IPS DF 19.7 (cell line): ENCODE measurements at places on chromosomes 1 and 21.

DNA sequence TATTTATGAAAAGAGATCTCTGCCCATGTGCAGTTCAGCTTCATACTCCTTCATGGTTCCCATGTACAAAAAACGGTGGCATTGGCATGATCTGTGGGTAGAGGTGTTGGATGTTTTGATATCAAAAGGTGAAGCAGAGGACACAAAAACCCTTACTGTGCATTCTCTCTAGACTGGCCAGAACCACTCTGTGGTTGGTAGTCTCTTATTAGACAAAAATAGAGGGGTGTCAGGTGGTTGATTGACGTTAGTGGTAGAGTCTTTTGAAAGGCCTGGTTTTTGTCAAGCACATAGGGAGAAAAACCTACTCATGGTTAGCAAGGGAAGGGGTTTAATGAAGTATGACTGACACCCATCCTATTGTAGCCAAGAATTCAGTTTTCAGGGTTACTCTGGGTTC, 400.0 kb upstream of the TMPRSS15 start:
- DNase-seq: no peak

DNA sequence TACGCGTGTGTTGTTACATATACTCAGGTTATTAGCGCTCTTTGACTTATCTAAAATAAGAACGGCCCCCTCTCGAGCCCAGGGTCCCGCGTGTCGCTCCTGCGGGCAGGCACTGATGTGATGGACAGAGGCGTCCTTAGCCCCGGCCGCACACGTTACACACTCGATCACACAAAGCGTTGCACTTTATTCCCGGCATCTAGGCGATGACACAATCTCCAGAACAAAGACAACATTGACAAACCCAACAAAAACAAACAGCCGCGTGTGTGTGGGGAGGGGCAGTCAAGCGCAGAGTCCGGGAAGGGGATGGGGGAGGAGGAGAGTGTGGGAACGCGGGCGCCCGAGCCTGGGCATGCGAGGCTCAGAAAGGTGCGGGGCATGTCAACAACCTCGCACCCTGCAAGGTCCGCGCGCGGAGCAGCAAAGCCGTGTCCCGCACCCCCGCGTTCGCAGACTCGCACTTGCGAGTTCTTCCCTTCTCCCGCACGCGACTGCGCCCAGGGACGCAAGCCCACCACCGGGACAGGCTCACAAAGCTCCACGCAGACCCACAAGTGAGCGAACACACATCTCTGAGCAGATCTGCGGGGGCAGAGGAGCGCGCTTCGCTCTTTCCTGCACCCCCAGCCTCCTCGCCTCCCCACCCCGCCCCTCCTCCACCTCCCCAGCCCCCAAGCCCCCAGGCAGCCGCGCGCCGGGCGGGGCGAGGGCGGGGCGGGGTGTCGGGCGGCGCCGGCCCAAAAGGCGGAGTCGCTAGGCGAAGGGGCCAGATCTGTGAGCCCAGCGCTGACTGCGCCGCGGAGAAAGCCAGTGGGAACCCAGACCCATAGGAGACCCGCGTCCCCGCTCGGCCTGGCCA, at the start of gene EFNA1:
EFNA1 (plus strand) TSS at position 772 of the 862 bp plus-strand sequence. CDS start 102 bp downstream, outside the sequence.
- DNase-seq: no peak

DNA sequence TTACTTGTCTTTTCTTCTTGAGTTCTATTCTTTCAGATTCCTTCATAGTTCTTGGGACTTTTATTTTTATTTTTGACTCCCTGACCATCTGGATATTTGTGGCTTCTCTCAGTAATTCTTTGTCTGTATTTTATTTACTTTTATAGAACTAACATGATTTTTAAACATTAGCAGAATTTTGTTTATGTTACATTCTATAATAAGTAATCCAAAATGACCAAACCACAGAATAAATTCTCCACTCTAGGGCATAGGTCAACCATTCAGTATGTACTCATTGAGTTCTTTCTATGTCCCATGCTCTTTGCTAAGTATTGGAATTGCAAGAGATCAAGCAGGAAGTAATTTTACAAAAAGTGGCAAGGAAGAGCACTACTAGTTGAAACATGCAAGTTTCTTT, 969.0 kb downstream of the TTLL7 start:
- DNase-seq: no peak

DNA sequence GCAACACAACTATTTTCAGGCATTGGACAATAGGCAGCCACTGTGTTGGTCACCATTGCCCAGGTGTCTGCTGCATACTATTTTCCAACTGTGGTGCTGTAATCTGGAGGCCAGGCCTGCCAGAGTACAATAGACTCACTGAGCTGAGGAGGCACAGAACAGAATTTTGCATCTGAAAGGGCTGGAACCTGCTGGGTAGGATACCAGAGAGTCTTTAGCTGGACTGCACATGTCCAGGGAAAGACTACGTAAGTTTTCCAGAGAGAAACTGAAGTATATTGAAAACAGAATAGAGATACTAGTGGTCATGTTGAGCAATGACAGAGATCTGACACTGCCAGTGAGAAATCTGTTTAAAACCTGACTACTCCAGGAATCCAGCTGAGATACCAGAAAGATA, 200.8 kb downstream of the RASAL2 start:
- no peak for DNase-seq

DNA sequence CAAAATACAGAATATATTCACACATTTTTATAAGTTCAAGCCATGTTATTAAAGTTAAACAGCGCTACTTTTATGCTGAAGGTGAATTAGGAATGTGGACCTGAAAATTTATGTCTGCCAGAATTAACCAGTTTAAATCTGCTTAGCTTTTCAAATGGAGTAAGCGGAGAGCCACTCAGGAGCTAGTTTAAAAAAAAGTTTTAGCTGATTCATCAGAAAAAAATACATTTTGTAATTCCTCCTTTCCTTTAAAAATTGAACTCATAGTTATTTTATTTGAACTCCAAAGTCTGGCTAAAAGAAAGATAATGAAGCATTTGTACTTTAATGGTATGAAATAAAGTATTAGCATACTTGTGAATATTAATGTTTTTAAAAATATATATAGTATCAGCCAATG, 21.2 kb downstream of the C21orf91 start:
- no peak for DNase-seq

- DNase-seq: no peak
Measured at GRCh38 chr1:226366290-226366689, 41.6 kb downstream of the PARP1 start.

- no peak for DNase-seq
Measured at GRCh38 chr1:89310976-89311375, 38.3 kb upstream of the GBP5 start.

- DNase-seq: no peak
Measured at GRCh38 chr1:168803806-168804510, 75.0 kb upstream of the DPT start.

GRCh38 chr1:18855573-18855972, 3.9 kb downstream of the TAS1R2 start:
- DNase-seq: no peak

- DNase-seq: no peak
Measured at GRCh38 chr1:115215703-115216521, 122.1 kb downstream of the NGF start.

- DNase-seq: no peak
Measured at GRCh38 chr1:58592522-58593134, 15.6 kb upstream of the TACSTD2 start.

DNA sequence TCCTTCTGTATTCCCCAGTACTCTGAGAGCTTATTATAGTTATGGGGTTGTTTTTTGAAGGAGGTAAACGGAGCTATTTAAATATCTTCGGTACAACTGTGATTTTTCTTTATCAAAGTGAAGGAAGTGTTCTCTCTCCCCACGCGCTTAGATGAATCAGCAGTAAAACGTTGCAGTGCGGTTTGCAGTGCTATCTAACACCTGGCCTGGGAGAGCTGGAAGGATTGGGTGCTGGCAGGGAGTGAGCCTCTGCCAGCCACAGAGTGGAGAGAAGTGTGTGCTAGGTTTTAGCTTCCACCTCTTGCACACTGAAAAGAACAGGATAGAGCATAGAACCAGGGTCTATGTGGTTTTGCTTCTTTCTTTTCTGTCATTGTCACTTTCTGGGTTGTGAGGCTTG, 165.9 kb downstream of the SDCCAG8 start:
- DNase-seq: no peak

DNA sequence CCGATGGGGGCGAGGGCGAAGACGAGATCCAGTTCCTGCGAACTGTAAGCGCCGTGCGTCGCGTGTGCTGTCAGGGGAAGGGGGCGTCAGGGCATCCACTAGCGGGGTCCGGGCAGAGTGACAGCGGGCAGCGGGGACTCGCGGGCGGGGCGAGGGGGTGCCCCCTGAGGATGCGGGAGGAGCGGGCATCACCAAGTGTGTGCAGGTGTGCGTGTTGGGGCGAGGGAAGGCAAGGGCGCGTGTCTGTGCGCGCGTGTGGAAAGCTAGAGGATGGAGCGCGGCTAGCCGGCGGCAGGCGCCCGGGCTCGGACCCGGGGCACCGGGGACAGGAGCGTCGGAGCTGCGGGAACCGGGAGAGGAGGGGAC, 525 bp downstream of the RYR2 start:
- DNase-seq: no peak

GRCh38 chr1:17097787-17098186, 21.5 kb downstream of the PADI2 start:
- DNase-seq: no peak

DNA sequence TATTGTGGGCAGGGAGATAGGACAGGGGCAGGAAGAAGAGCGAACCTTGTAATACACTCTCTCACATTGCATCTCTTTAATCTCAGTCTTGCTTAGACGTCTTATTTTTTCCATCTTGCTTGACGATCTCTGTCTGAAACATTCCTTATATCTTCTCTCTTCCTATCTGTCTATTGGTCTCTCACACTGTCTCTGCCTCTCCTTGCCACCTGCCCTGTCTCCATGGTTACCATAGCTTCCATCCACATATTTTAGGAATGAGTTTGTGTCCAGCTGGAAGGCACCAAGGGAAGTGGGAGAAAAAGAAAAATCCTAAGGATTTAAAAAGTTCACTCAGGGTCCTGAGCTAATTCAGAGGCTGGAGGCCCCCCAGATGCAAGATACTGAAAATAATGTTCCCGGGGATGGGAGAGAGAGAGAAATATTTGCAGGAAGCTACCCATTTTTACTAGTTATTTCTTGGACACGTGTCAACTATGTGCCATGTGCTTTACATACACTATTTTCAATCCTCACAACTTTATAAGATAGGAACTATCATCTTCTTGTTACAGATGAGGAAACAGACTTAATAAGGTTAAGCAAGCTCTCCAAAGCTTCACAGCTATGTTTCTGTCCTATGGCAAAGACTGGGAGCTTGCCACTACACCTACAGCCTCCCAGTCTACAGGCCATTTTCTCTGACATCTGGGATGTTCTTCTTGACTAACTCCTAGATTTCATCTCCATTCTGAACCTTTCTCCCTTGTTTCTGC, 933 bp downstream of the ANKRD34A start:
- DNase-seq: no peak

DNA sequence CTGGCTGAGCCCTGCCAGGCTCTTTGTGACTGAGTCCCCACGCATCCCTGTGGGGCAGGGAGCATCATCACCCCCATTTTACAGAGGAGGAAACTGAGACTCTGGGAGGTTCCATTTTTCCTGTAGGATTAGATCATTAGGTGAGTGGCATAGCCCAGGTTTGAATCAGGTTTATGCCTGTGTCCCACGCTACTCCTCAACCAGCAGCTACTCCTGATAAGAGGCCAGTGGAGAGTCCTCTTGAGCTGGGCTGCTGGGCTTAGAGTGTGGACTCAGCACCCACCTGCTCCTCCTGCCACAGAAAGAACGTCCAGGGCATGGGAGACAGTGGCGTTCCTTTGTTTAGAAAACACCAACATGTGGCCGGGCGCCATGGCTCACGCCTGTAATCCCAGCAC, 30.7 kb downstream of the TNFRSF1B start:
- DNase-seq: no peak

GRCh38 chr1:27752360-27752759, 20.7 kb upstream of the STX12 start:
- no peak for DNase-seq

GRCh38 chr1:26983863-26984262, 9.6 kb upstream of the TRNP1 start:
- DNase-seq: no peak

- no peak for DNase-seq
Measured at GRCh38 chr1:185316163-185317033, 645 bp downstream of the IVNS1ABP start.

DNA sequence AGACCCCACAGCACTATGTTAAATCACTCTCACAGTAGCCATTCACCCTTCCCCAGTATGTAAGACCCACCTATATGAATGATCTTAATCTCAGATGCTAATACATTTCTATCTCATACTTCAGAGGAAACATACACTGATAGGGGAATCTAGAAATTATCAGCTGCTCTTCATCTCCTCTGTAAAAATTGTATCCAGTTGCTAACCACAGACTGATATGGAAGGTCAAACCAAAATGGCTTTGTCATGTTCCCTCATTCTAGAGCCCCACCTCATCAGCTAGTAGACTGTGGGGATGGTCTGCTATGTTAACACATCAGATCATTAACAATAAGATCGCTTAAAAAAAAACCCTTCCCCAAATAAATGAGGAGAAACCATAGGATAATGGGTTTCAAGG, 71.7 kb downstream of the UBR4 start:
- DNase-seq: no peak

- no peak for DNase-seq
Measured at GRCh38 chr1:230459465-230459864, 33.3 kb upstream of the PGBD5 start.

GRCh38 chr1:240287722-240288121, 196.0 kb downstream of the FMN2 start:
- no peak for DNase-seq

DNA sequence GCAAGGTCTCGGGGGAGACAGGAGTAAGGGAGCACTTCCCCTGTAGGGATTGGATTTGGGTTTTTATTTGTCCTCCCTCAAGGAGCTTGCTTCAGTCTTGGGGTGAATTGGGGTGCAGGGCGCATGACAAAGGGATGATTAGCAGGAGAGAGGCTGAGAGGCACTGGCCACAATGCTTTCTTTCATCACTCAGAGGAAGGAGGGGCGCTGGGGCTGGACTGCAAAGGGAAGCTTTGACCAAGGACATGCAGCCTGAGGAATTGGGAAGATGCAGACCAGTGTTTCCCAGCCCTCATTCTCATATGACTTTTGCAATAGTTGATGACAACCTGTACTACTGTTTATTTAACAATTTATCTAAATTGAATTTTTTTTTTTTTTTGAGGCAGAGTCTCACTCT, 34.1 kb upstream of the PDPN start:
- DNase-seq: no peak

DNA sequence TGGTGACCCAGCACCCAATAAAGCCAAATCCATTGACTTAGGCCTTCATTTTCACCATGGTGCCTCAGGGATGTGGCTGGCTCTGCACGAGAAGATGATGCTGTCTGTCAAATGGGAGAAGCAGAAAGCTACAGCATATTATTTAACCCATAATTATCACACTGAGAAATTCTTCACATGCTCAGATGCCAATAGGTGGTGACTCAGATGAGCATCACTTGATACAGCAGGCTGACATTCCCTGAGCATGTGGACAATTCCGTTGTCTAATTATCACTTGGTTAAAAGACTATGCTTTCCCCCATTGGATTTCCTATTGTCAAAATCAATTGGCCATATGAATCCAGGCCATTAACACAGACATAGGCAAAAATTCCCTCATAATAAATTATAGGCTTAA, 44.0 kb upstream of the HSD3B1 start:
- DNase-seq: no peak

- no peak for DNase-seq
Measured at GRCh38 chr1:232377494-232377770, 252.5 kb downstream of the SIPA1L2 start.

- DNase-seq: no peak
Measured at GRCh38 chr1:38228718-38229117, 182.1 kb upstream of the POU3F1 start.
